ENCODE measurements at places on chromosomes 3 and 15.

- no peak for DNase-seq
These were observed 238.2 kb downstream of the TUSC7 start for GRCh38 chr3:116947809-116948208.

DNA sequence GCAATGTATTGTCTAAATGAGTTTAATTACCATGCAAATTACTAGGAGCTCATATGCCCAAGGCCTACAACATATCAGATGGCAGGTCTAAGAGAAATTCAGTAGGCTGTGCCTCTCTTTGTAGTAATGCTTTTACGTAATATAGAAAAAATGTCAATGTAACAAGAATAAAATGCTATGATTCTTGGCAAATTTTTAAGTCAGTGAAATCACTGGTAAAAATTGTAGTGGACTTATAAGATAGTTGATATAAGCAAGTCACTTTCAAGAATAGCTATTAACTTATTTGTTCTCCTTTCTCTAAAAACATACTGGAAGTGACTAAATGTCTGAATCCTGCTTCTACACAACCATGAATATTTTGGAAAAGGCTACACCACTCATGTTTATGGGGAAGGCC, 707.8 kb downstream of the TUSC7 start:
- DNase-seq: no peak

DNA sequence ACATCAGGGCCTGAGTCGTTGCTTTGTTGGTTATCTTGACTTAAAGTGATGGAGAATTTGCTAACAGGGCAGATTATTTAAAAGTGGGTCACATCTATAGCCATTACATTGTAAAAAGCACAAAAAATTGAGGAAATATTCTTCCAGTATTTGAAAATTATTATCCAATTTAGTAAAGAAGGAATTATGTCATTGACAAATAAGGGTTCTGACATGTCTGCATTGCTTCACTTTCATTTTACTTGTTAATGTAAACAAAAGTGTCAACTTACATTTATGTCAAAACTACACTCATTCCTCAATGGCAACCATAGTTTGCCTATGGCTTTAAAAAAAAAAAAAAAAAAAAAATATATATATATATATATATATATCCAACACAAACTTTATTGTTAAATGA, 3.4 kb upstream of the PARP14 start:
- DNase-seq: no peak

DNA sequence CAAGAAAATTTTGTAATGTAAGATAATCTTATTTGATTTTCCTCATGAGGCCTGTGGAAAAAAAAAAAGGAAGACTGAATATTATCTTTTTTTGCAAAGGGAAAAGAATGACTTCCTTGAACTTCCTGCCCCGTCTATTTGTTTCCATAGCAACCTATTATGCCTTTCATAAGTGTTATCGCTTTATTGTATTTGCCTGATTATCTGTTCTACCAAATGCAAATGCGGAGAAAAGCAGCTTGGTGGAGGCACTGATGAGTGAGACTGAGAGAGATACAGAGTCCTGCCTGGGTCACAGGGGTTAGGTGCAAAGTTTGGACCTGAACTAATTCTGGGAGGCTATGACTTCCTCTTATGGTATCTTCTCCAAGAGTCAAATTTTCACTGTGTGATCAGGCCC, 334.0 kb upstream of the KCNMB2 start:
- DNase-seq: peak; percentile 19

GRCh38 chr3:105618556-105618955, 250.3 kb downstream of the CBLB start:
- no peak for DNase-seq

DNA sequence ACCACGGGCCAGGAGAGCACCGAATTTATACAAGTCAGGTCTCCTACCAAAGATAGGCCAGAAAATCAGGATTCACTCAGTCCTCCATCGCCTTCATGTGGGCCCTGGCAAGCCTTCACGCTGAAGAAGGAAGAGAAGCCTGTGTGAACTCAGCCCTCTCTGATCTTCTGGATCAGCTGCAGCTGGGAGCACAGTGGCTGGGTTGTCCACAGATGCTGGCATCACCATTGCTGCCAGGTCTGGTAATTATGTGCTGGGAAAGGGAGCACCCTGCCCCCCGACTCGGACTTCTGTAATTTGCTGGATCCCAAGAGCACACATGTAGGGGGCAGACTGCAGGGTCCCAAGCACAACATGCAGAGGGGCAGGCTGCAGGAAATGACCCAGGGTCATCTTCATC, 12.4 kb upstream of the PDE8A start:
- no peak for DNase-seq

- no peak for DNase-seq
These were observed 54.0 kb downstream of the TSC22D2 start for GRCh38 chr3:150462108-150462507.

GRCh38 chr15:32970847-32971246, 223.7 kb downstream of the FMN1 start:
- no peak for DNase-seq

DNA sequence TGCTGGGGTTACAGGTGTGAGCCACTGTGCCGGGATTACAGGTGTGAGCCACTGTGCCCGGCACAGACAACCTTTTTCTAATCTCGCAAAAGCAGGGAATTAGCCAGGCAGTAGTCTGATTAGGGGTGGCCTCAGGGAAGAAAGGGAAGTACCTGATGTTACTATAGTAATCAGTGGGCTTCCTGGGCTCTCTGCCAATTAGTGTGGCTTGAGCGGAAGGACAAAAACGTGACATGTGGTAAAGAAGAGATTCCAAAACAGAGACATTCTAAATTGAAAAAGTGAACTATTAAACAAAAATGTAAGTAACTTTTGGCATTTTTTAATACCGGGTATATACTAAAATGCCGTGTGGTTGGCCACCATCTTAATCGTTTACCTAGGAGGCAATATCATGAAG, 48.1 kb downstream of the CFAP20DC start:
- no peak for DNase-seq

- DNase-seq: no peak
These were observed 1152.4 kb upstream of the ALCAM start for GRCh38 chr3:104214277-104214676.

GRCh38 chr15:56919609-56920366, 1.3 kb downstream of the TCF12 start:
- no peak for DNase-seq

DNA sequence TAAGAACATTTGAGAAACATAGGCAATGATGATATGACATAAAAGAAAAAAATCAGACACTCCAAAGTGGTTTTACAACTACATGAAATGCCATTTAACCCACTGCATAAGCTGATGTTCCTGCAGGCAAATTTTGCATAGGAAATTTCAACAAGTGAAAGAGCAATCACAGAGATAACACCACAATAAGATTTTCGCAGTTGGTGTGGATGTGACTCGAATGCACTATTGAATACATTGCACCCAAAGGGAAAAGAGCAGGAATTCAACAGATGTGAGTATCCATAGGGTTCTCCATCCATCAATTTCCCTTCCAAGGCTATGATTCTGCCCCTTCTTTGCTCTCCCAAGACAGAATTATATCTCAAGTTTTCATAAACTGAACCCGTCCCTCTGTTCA, 456.1 kb downstream of the RAP2B start:
- DNase-seq: no peak

DNA sequence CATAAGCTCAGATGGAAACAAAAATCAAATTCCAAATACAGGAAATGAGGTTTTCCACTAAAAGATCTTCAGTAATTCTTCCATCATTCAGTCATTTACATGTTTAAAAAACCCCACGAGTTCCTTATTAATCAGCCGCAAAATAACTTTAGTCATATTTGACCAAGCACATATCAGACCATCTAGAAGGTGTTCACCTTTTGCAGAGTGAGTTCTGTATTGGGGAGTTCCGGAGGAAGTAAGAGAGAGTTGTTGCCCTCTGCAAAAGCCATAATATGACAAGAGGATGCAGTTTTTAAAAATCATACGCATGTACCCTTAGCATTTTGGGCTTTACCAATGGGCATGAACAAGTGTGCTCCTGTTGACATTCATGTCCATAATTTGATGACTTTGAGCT, 61.6 kb downstream of the CCR1 start:
- DNase-seq: no peak

- DNase-seq: no peak
These were observed 14.9 kb downstream of the IGSF10 start for GRCh38 chr3:151446002-151446340.

DNA sequence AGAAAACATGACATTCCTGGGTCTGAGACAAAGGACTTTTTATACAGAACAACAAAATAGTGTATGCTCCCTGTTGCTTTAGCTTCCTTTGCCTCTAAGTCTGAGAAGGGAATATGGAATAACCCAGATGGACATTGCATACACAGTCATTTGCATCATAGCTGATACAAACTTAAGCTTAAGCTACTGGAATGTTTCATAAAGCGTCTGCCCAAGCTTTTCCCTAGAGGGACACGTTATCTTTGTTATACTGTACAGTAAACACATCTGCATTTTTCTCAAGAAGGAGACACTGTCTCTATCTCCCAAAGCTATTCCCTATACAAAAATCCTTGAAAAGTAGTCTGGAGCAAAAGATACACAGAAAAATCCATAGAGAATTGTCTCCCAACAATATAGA, 775.0 kb downstream of the DIPK2A start:
- DNase-seq: peak; percentile 11

DNA sequence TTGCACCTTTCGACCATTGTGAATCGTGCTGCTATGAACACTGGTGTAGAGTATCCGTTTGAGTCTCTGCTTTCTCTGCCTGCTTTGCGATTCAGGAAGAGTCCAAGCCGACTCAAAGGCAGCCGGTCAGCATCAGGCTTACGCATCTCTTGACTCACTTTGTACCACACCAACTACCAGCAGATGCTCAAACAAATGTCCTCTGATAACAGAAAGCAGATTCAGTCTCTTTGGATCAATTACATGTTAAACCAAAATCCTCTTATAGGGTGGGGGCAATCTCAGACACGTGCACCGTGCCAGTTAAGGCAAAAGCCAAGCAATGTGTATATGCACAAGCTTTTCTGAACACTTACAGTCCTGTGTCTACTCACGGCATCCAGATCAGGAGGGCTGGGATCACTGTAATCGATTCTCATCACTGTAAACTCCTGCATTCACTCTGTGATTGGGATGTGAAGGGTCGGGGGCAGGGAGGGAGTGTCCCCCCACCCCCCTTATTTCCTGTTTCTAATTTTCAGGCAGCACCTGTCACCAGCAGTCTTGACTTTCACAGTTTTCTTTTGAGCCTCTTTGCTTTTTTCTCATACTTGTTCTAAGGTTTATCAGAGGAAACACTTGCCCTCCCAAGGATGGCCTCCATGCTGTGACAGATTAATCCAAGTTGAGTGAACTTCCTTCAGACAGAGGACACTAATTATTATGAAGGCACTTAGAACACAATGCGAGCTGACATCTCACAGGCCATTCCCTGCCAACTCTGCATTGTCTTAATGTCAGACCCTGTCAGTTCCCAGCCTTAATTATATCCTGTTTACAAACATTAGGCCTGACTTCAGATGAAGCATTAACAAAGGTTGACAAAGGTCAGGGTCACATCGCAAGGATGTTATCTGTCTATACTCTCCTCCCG, 153.5 kb downstream of the MECOM start:
- no peak for DNase-seq

DNA sequence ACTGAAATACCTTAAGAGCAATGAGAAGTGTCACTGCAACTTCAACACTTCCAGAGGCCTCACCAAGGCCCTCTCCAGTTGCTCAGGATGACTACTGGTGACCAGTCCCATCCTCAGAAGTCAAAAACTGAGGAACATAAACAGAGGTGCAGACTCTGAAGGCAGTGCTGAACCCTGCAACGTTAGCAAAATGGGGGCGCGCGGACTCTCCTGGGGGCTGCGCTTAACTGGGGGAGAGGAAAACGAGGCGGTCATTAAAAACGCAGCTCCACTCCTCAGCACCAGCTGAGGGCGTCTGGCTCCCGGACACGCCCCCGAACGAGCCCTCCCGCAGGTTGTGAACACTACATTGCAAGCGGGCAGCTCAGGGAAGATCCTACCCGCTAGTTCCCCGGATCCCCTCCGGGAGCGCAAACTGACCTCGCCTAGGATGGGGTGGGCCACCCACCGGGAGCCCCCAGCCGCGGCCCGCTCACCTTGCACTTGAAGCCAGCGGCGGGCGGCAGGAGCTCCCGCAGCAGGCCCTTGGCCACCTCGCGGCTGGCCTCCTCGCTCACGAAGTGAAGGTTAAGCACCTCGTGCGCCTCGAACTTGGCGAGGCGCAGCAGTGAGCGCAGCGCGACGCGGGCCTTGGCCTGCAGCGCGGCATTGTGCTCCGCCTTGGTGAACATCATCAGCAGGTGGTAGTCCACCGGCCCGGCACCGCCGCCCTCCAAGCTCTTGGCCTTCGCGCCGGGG, 711 bp downstream of the XXYLT1 start:
- peak; percentile 63 for DNase-seq

DNA sequence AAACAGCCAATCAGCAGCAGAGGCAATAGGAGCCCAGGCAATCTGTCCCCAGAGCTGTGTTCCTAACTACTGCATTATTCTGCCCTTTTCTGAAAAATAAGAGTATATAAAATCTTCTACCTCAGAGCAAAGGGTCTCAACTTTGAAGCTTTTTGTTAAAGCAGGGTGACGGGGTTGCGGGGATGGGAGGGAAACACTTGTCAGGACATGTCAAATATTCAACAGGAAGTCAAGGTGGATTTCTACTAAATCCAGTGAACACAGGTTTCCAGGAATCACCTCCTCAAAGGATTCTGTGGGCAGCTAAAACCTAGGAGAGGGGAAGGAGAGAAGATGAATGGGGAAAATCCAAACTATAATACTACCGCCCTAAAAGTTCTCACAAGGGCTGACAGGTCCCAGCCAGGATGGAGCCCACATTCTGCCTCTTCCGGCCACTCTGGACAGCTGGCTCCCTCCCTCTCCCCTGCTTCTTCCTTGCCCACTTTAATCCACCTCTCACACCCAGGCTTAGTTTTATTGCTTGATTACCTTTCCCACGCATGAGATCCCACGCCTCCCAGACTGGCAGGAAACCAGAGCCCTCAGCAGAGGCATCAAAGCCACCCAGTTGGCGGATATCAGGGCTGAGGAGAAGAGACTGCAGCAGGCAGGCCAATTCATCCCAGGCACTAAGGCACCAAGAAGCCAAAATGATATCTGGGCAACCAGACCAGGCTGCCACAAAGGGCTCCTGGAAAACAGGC, 77.2 kb downstream of the OSBPL10 start:
- no peak for DNase-seq

DNA sequence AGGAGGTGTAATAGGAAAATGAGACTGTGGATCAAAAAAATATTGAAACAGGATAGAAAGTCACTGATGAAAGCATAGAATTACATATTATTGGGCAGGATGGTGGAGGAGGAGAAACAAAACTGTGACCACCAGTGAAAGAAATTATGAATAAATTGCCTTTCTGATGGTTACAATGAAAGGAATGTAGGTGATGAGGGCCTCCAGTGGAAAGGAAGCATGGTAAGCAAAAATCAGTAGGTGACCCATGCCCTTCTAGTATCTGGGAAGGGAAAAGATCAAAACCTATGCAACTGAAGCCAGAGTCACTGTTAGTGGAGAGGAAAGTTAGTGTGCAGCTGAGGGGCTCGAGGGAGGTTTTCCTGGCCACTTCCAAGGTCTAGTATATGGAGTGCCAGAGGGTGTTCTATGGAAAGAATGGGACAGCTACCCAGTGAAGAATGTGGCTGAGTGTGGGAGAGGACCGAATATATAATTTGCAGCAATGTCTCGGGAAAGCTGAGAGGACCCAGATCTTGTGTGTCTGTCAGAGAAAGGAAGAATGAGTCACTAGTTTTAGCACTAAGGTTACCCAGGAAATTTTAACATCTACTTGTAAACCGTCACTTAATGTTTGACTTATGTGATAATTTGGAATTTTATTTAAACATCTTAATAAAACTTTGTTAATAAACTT, 146.2 kb downstream of the NFKBIZ start:
- DNase-seq: no peak

Measured in hepatocyte (in vitro differentiated cells).